ENCODE measurements at places on chromosomes 2 and 18.

- H3K27ac ChIP-seq, result no peak overlapping the region
- H3K36me3 ChIP-seq, result peaks cover 7% of the 10 kb centered on the region
- DNase-seq, result no peak
- H3K27me3 ChIP-seq, result peaks cover 9% of the 10 kb centered on the region
- peaks cover 14% of the 10 kb centered on the region for H3K4me1 ChIP-seq
Measured at GRCh38 chr2:19709553-19709952, 192.2 kb downstream of the TTC32 start.

DNA sequence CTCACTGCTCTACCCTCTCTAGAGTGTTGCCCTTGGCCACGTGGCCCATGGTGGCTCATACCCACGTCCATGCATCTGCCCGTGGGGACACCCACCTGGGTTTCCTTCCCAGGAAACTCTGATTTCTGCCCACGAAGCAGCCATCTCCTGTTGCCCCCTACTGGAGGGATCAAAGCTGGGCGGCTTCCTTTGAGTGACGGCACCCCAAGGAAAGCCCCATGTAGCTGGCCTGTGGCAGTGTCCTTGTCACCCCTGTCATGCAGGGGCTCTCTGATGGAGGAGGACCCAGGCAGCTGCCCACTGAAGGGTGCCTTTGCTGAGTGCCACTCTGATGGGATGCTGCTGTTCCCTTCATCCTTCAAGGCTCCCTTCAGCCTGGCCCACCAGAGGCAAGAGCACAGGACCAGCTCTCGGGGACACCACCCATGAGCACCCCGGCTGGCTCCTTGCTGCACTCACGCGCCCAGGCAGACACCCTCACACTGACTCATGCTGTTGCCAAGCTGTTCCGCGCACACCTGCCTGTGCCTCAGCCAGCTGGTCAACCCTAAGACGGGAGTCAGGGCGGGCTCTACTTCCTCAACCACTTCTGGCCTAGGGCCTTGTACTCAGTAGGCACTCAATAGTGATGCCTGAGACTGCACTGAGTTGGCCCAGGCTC is 101.1 kb downstream of the CTIF start:
- peaks cover 30% of the 10 kb centered on the region for H3K36me3 ChIP-seq
- H3K4me1 ChIP-seq, result peaks cover 20% of the 10 kb centered on the region
- H3K4me3 ChIP-seq, result no peak overlapping the region
- H3K27me3 ChIP-seq, result no peaks in the 10 kb centered on the region
- DNase-seq, result no peak

- H3K27me3 ChIP-seq, result no peaks in the 10 kb centered on the region
- DNase-seq, result no peak
- H3K36me3 ChIP-seq, result no peaks in the 10 kb centered on the region
- H3K4me3 ChIP-seq, result no peak overlapping the region
Measured at GRCh38 chr18:38243291-38243690, 677.7 kb upstream of the CELF4 start.

DNA sequence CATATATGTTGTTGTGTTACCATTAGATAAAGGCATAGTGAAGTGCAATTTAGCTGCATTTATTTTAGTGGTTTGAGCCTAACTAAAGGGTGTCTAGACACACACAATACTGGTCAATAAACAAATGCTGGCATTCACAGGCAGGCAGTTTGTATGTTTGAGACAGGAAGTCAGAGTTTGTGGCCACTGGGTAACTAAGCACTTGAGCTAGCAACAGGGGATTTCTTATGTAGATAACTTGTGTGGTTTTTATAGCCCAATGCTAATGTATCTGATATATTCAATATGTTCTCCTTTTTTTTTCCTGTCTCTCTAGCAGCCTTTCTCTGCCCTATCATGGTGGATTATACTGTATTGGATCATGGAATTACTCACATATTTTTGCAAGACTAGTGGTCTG is 38.1 kb downstream of the LRRTM4 start:
- H3K4me1 ChIP-seq, result no peaks in the 10 kb centered on the region
- DNase-seq, result no peak
- H3K27ac ChIP-seq, result no peak overlapping the region
- no peak overlapping the region for H3K4me3 ChIP-seq

- no peak overlapping the region for H3K4me3 ChIP-seq
- H3K27me3 ChIP-seq, result peaks cover 28% of the 10 kb centered on the region
- DNase-seq, result no peak
- H3K27ac ChIP-seq, result no peak overlapping the region
- no peaks in the 10 kb centered on the region for H3K36me3 ChIP-seq
- peaks cover 10% of the 10 kb centered on the region for H3K4me1 ChIP-seq
Measured at GRCh38 chr2:221716426-221717303, 144.6 kb upstream of the EPHA4 start.

GRCh38 chr18:51211552-51211951 is 14.1 kb upstream of the MEX3C start:
- no peaks in the 10 kb centered on the region for H3K27me3 ChIP-seq
- H3K4me1 ChIP-seq, result peaks cover 1% of the 10 kb centered on the region
- H3K36me3 ChIP-seq, result no peaks in the 10 kb centered on the region
- no peak overlapping the region for H3K4me3 ChIP-seq
- no peak for DNase-seq
- H3K27ac ChIP-seq, result no peak overlapping the region
